GM23338 (cell line): ENCODE measurements at places on chromosomes 2 and 18. TPM values are rescaled to one million over a fixed set of nuclear protein-coding genes. Genes with fewer than 3 reads are reported as not detected.

- H3K36me3 ChIP-seq = no peaks in the 10 kb centered on the region
Measured at GRCh38 chr18:7779211-7779610, 212.1 kb downstream of the PTPRM start.

The RFTN2 gene
- 0.42 and 1.0 TPM in 2 replicates for total RNA-seq

DNA sequence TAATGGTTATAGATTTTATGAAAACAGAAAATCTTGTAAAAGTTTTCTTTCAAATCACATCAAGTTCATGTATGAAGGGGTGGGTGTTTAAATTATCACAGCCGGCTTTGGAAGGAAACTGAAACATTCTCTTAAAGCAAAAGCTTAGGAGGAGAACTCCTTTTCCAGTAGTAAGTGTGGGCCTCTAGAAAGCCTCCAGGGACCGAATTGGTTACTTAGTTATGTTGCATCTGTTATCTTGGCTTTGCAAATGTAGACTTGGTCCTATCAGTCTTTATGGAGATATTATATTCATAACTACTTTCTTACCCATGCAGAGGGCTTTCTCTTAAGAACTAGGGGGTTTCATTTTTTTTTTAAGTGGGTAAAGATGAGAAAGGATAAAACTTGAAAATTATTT lies 7.4 kb downstream of the NAB1 start:
- DNase-seq = no peak
- no peaks in the 10 kb centered on the region for H3K36me3 ChIP-seq
- H3K27ac ChIP-seq = no peak overlapping the region
- peaks cover 1% of the 10 kb centered on the region for H3K27me3 ChIP-seq

- no peak overlapping the region for H3K27ac ChIP-seq
- H3K4me3 ChIP-seq = no peak overlapping the region
- no peaks in the 10 kb centered on the region for H3K36me3 ChIP-seq
- H3K27me3 ChIP-seq = no peaks in the 10 kb centered on the region
Measured at GRCh38 chr2:10497797-10498251, 49.7 kb upstream of the ODC1 start.

GRCh38 chr2:235358981-235359471 lies 134.8 kb upstream of the AGAP1 start:
- no peaks in the 10 kb centered on the region for H3K36me3 ChIP-seq
- H3K27me3 ChIP-seq = no peaks in the 10 kb centered on the region
- H3K4me1 ChIP-seq = no peaks in the 10 kb centered on the region
- no peak overlapping the region for H3K4me3 ChIP-seq
- H3K27ac ChIP-seq = no peak overlapping the region
